A549 (cell line): ENCODE measurements at places on chromosomes 6 and 20. TPM values are rescaled to one million over a fixed set of nuclear protein-coding genes. Genes with fewer than 3 reads are reported as not detected.

The HLA-DRB1 gene
- polyA plus RNA-seq = not detected in 3 replicates

The OPRM1 gene
- polyA plus RNA-seq = not detected in 3 replicates

The CDH4 gene
- 9.7 to 10.6 TPM (median 10.3 TPM) in 3 replicates for polyA plus RNA-seq

The DPPA5 gene
- not detected in 3 replicates for polyA plus RNA-seq

The SYNDIG1 gene
- 1.9 to 2.7 TPM (median 2.6 TPM) in 3 replicates for polyA plus RNA-seq

The DAAM2 gene
- not detected in 3 replicates for polyA plus RNA-seq
